ENCODE measurements at places on chromosomes 7 and 10.
A peak's percentile ranks its signal among the peaks of the same experiment; 100 is the strongest.

GRCh38 chr10:113780681-113781250 is 29.3 kb downstream of the PLEKHS1 start:
- no peak for DNase-seq

DNA sequence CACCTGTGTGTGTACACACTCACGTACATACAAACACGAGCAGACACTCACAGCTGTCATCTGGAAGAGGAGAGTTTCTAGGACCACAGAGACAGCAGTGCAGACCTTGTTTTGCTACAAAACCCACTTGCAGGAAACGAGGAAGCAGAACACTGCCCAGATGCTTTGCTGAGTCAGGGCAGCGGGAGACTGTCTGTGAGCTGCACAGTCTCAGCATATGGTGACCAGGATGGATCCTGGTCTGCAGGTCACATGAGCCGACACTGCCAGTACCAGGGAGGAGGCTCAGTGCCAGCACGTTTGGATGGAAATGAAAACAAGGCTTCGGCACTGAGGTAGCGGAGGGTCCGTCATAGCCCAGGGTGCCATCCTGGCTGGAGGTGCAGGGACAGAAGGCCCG is 117.6 kb upstream of the DPP6 start:
- DNase-seq = no peak

DNA sequence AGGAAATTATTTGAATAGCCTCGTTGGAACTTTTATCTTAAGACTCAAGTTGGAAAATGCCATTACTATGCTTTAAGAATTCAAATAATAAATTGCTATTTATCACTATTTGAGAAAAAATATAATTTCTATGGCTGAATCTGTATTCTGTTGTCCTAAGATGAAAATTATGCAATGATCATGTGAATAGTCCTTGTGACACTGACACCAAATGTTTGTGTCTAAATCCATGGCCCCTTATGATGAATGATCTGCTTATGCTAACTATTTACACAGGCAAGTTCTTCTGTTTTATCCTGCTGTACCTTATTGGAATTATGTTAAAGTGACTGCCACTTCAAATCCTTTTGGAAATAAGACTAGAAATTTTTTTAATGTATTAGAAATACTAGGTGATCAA is 208.7 kb downstream of the DOCK4 start:
- DNase-seq = no peak

DNA sequence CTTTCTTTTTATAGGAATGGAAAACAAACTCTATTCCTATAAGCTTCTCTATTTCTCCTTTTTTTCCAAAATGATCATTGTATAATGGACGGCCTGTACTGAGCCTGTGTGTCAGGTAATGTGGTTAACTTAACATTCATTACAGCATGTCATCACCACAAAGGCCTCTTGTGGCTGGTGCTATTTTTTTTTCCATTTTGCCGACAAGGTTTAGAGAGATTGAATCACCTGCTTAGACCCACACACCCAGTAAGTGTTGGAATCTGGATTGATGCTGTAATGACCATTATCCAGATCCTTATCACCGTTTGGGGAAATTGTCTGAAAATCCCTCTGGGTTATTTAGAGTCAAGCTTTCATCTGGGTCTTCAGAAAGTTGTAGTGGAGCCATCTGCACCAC is 18.5 kb downstream of the AKR1B15 start:
- no peak for DNase-seq

DNA sequence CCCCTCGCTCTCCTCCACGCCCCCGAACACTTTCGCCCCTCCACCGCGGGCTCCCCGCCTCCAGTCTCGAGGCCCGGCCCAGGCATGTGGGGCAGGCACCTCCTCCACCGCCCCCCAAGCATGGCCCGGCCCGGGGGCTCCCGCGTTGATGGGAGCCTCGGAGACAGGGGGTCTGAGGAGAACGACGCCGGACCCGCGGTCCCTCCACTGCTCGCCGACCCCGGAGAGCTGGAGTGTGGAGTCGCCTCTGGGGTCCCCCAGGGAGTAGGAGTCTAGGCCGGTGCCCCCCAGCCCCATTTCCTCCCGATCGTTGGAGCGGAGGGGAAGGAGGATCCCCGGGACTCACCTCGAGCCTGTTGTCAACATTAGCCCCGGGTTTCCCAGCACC is 206 bp downstream of the UPF2 start:
- DNase-seq = peak; percentile 16

DNA sequence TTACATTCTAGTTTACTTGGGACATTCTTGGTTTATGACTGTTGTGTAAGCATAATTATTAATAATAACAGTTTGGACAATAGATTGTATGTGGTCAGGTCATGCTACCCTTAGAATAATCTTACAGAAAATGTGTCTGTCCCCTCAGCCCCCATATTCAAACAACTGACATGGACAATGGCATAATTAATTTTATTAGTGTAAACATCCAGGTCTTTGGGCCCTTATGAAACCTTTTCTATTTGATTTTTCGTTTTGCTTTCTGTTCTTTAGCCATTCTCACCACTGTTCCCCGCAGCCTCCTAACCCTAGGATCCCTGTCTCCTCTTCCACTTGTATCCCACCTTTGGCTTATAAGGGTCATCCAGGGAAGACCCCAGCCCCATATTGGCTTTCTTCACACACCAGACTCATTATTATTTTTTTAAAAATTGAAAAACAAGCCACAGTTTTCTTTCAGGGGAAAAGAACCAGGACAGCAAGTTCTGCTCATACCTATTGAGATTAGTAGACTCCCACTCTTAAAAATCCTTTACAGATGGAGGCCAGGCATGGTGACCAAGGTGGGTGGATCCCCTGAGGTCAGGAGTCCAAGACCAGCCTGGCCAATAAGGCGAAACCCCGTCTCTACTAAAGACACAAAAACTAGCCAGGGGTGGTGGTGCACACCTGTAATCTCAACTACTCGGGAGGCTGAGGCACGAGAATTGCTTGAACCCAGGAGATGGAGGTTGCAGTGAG is 11.5 kb downstream of the VIM start:
- DNase-seq = no peak

DNA sequence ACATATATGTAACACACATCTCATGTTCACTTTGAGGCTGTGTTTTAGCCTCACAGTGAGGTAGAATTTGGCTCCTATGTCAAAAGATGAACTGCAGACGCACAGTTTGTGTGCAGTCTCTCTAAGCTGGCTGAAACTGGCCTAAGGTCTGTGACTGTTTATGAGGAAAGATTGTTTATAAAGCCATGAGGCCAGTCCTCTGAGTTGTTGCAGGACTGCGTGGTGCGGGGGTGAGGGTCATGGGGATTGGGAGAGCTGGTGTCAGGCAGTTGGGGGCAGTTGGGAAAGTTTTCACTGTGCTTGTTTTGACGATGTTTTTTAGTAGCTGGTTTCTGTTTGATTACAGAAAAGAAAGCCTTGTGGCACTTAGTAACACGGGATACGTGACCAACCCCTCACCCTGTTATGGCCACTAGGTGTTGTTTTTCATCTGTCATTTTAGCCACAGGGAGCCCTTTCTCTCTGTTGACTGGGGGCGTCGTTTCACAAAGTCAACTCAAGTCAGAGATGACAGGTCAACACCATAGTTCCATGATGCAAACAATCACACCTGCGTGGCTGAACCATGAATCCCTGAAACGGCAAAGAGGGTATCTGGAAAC is 310.9 kb downstream of the CCDC3 start:
- DNase-seq = peak; percentile 91

DNA sequence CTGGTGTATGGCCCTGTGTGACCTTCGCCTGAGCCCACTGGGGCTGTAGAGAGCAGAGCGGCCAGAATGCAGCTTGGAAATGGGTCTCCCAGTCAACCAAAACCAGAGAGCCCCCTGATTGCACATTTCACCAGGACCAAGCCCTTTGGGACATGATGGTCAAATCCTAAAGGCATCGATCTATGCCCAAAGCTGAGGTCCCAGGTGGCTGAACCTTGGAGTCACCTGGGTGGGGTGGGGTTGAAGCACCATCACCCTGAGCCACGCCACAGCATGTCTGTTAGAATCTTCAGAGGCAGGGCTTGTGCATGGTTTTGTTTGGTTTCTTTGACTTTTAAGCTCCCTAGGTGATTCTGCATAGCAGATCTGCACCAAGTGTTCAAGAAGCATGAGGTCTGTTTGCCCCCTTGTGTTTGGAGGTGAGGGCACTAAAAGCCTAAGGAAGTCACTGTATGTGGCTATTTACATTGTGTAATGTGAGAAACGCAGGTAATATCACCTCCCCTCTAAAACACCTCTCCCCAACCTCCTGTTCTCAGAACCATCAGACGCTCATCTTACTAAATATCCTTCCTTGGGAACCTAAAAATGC is 9.6 kb downstream of the PKD1L1 start:
- no peak for DNase-seq

DNA sequence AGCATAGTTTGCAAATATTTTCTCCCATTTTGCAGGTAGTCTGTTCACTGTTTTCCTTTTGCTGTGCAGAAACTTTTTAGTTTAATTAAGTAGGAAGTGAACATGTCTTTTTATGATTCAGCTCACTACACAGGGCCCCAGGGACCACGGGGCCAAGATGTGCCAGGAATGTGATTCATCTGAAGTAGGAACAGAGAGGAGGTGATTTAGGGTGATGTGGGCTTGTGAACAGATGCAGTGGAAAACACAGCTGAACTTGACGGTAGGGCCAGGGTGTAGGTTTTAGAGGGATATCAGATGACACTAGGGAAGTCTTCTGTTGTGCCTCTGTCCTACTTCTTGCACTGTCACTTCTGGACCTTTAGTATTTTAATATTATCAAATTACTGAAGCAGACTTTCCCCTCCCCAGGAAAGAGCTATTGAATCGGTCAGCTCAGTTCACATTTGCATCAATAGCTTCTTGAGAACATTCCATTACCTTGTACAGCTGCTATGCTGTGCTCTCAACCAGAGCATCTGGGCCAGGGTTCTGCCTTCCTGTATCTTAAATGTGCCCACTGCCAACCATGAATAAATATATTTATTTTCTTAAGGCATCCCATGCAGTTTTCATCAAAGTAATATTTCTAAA is 96.9 kb downstream of the OSBPL3 start:
- peak; percentile 76 for DNase-seq
